SK-MEL-5 (cell line): ENCODE measurements at places on chromosomes 6 and 20. TPM values are rescaled to one million over a fixed set of nuclear protein-coding genes. Genes with fewer than 3 reads are reported as not detected.
A peak's percentile ranks its signal among the peaks of the same experiment; 100 is the strongest.

GRCh38 chr20:21508230-21509078 is 5.4 kb downstream of the NKX2-2 start:
- DNase-seq, result no peak

DNA sequence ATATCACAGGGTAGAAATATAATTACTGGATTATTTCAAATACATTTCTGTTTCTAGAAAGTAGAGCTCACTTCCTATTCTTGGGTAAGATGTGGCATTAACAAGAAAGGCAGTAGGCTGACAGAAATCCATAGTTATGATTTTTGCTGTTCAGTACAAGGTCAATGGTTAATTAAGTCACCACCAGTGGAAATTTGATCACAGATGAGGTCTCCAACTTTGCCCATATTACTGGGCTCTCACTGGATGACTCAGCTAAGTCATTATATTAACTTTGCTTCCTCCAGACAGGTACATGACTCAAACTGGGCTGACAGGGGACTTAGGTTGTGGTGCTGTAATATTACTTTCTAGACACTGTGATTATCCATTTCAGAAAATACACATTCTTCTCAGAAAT is 212.4 kb downstream of the GRIK2 start:
- DNase-seq, result no peak

- DNase-seq, result peak; percentile 22
Measured at GRCh38 chr6:169723200-169723909, 945 bp downstream of the PHF10 start.

The CNR1 gene
- total RNA-seq, result 1.7 and 2.0 TPM in 2 replicates

- DNase-seq, result no peak
Measured at GRCh38 chr6:90720404-90720803, 133.5 kb upstream of the MAP3K7 start.

- DNase-seq, result no peak
Measured at GRCh38 chr20:37439223-37439933, 81.7 kb upstream of the NNAT start.

The UBD gene
- total RNA-seq, result not detected in 2 replicates

- DNase-seq, result no peak
Measured at GRCh38 chr6:5132731-5133130, 47.6 kb downstream of the PPP1R3G start.

DNA sequence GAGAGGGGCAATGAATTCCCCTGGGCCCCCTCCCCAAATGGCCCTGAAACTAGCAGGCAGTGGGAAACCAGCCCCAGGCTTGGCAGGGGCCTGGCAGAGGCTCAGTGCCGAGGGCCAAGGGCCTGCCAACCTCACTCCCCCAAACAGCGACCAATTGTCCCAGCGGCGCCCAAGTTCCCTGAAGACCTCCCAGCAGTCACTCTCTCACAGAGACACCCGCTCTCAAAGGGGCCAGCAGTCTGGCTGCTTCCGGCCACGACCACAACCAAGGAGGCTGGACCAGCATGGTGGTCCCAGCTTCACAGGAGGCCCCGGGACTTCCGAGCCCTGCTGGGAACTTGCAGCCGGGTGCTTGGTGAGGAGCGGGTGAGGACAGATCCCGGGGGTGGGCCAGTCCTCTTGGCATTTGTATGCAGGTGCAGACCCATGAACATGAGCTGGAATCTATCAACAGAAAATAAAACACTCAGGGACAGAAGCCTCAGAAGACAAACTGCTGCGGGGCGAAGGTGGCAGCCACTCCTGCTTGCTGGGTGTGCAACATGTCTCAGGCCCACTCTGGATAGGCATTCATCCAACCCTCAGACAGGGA is 17.5 kb upstream of the SIRPA start:
- no peak for DNase-seq

- DNase-seq, result no peak
Measured at GRCh38 chr6:90496258-90497016, 90.4 kb downstream of the MAP3K7 start.

DNA sequence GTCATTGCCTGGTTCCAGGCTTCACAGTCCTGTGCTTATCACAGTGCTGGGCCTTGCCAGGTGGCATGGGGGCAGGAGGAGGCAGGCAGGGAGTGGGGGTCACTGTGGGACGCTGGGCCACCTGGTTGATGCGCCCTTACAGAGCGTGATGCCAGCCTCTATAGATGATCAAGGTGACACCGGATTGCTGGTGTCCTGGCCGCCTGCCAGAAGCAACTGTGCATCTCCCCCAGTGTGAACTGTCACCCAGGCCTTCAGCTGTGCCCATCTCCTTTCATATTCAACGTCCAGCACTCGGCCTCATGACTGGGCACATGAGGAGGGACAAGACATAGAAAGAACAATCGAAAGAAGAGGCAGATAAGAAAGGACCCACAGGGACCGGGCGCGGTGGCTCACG is 318.9 kb downstream of the TAF4 start:
- DNase-seq, result no peak

DNA sequence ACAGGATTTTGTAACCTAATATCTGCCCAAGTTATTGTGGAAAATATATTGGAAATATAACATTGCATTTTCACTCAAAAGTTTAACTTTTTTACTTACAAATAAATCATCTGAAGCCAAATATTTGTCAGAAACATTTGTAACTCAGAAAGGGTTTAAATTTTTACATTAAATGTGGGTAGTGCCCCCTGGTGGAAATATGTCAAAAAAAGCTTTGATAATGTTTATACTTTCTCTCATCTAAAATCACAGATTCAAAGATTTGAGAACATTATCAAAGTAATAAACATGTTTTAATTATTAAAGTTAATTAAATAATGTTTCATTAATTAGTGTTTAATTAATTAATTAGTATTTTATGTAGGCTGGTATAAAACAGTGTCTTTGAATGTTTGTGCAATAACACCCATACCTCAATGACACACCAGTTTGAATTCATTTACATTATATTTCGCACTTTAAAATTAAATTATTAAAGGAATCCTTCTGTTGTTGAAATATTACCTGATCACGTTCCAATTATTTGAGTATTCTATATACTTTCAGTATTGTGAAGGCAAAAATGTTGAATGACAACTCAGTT is 320.1 kb upstream of the FKBP1C start:
- peak; percentile 33 for DNase-seq

The NKAPL gene
- total RNA-seq, result not detected in 2 replicates

DNA sequence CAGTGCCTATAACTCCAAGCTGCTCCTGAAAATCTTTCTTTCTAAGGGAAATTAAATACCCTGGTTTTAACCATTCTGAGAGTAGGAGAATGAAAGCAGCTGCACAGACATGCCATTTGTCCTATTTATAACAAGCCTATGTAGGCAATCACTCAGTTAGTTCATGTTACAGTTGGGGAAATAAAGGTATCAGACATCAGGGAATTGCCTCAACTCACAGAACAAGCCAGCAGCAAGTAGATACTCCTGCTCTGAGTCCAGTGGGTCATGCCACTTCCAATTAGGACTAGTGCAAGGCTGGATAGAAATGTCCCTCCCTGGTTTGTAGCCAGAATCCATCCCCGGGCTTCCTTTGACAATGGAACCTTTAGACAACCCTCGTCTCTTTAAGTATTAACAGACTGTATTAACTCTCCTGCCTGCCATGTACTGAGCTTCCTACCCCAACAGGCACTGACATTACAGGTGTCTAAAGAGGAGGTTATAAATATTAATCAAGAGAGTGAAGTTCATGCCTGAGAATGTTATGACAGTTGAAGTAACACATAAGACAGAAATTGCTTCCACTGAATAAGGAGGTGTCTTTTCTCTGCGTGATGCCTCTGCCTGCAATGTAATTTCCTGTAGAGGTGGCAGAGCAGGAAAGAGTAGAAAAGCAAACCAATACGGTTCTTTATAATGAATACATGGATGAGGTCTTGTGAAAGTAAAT is 28.0 kb upstream of the MARCKS start:
- DNase-seq, result no peak

DNA sequence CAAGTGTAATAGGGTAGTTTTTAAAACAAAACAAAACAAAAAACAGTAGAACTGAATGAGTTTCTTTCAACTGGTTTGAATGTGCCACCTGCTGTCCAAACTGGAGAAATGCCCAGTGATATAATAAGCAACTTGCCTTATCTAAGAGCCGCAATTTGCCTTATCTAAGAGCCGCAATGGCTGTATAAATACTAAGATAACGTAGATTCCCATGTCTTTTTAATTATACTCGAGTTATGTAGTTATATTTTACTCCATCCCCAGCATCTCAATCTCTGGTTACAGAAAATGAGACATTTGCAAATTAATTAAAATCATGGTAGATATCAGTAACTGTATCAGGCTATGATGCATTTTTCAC is 67.2 kb downstream of the RPP40 start:
- peak; percentile 77 for DNase-seq

The FYN gene
- 60.6 and 72.8 TPM in 2 replicates for total RNA-seq

- DNase-seq, result no peak
Measured at GRCh38 chr6:135624402-135625295, 127.1 kb upstream of the AHI1 start.
